ENCODE measurements at places on chromosomes 12 and 14.

DNA sequence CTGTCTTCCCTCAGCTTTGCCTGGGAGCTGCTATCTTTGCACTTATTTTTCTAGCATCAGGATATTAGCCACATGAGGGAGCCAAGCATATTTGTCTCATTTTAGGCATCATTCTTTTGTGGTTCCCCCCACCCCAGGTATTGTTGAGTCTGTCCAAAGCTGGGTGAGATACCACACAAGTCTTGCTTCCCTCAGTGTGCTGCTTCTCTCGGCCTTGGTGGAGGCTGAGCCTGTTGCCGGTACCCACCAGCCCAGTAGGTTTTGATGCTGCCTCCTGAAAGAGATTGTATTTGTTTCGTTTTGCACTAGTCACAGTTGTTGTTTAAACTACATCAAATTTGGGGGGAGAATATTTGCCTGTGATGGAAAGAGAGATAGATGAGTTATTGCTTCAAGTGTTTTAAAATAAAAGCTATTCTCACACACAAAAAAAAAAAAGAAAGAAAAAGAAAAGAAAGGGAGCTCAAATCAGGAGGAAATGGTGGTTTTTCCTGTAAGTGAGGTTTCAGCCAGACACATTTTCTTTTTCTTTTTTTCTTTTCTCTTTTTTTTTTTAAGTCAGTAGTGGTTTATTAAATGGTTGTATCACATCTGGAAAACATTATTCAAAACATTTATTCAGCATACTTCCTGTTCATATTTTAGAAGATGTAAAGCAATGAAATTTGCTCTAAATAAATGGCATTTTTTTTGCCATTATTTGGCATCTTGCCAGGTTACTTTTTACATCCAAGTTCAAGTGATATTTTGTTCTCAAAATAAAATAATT lies 58.5 kb downstream of the SLC4A8 start:
- no peak for DNase-seq

GRCh38 chr12:45732250-45732649 lies 2.7 kb downstream of the ARID2 start:
- DNase-seq, result no peak

- no peak for DNase-seq
These were observed 5.1 kb upstream of the SPATA7 start for GRCh38 chr14:88380405-88380804.

DNA sequence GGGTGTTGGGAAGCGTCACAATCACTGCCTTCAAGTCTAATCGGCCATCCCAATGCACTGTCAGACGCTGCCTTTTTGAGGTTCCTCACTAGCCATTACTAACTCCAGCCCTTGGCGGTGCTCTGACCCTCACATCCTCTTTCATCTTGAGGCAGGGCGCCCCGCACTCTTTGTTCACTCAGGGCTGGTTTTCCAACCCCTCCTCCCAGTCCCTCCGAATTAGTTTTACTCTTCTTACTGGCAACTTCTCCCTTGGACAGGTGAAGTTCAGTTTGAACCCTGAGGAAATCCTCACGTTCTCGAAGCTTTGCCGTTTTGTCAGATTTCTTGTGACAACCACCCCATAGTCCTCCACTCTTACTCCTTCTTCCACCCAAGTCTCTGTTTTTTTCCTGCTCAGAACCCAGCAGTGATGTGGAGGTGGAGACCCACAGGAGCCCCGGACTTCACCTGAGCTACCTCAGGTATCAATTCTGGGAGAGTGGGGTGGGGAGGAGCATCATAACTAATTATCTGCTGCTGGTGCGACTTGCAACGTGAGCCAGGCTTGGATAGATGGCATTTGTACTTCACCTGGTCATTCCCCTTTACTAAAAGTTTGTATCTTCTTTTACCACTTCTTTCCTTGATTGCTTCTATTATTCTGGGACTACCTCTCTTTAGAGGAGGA lies 757 bp downstream of the ZC3H10 start:
- no peak for DNase-seq

DNA sequence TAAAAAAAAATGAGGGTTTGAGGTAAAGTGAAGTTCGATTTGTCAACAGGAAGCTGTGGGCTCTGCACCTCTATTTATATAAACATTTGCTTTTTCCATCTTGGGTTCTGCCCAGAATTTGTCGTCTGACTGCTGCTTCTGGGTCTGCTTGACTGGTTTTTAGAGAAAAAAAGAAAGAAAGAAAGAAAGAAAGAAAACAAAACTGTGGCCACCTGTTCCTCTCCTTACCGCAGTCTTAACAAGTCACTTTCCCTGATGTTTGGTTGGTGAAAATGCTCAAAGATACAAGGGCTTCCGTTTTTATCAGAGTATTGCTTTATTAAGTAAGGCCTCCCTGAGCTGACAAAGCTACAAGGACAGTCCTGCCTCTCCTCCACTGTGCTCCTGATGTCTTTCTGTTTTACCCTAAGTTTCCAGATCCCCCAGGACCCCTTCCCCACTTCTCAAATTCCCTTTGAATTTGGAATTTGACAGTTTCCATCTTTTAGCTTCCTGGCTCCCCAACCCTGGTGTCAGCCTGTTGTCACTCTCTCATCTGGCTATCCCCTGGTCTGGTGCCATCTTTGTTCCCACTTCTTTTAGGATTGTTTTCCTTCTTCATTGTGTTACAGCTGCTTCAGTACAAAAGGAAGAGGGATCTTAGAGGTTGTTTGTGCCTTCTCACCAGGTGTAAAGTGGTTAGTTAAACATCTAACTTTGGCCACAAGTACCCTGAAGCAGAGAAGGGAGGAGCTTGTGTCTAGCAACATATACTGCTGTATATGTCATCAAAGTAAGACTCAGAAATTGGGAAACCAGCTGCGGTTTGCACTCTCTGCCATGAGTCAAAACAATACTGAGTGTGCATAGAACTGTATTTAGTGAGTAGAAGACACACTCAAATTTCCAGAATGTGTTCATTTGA lies 18.0 kb downstream of the MFAP5 start:
- no peak for DNase-seq

- DNase-seq, result no peak
These were observed 6.3 kb downstream of the PPP2R5C start for GRCh38 chr14:101767618-101768362.

DNA sequence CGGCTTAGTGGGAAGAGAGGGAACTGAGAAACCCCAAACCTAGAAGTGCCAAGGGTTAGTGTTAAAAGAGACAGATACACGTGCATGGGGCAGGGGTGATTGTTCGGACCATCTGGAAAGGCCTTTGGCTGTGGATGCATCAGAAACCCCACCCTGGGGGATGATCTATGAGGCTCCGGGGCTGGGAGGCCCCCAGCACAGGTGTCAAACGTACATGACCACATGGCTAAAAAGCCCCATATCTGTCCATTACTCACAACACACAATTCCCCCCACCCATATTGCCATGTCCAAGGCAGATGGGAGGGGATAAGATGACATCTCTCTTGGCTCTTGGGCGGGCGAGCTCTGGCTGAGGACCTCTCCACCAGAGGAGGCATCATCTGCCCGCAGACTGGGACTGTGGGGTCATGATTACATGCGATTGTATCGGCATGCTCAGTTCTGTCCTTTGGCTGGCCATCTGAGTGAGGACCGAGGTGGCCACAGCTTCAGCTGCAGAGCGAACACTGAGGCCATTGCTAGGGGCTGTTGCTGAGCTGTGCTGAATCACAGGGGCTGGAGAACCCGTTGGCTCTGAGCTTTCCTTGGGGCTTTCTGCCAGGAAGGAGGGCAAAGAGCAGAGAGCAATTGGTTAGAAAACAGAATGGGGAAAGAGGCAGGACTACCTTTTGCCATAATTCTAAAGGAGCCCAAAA lies 9.6 kb upstream of the NPFF start:
- no peak for DNase-seq

DNA sequence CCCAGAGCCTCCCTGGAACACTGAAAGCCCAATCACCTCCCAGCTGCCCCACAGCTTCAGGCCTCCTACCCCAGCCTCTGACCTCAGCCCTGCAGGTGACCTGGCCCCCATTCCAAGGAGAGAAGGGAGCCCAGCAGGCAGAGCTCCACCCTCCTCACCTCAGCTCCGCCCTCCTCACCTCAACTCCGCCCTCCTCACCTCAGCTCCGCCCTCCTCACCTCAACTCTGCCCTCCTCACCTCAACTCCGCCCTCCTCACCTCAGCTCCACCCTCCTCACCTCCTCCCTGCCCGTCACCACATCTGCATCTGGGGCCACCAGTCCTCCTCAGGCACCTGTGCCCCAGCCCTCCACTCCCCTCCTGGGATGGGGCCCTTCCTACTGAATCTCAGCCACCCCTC lies 112.2 kb upstream of the SFSWAP start:
- no peak for DNase-seq

DNA sequence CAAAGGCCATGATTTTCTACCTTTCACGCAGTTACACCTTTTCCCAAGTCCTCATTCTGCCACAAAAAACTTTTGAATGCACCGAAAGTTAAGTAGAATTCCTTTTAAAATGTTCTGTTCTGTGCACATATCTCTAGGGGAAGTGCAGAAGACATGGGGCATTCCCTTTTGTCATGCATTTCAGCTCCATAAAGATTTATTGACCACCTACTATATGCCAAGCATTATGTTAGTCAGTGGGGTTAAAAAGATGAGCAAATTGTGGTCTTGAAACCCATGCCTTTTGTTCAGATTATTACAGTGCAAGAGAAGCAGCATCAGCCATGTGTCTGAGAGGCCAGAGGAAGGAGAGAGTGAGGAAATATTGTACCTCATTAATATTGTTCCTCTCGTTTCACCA lies 338.5 kb downstream of the RGS6 start:
- DNase-seq, result no peak

DNA sequence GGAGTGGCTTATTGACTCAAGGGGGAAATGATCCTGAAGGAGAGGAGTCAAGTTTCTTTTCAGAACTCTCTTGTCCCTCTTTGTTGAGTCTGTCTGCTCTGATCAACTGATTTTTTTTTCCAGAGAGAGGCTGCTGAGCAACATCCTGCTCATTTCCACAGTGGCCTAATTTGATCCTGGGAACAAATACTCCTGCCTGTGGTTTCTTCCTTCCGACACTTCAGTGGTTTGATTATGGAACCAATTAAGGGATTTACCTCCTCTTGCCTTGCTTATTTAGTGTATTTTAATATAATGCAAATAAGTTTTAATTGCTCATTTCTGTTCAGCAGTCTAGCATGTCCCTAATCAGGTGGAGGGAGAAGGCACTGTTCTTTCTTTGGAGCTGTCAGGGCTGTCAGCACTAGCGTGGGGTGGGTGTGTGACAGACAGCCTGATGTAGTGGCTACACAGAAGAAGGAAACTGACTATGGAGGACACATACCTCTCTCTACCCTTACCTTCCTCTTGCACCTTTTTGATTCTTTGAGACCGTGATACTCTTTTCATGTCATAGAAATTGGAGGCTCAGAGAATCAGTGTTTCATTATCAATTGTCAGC lies 344.9 kb upstream of the STXBP6 start:
- DNase-seq, result no peak

- DNase-seq, result peak; percentile 12
These were observed 40.6 kb downstream of the SPRING1 start for GRCh38 chr12:116697305-116697704.

DNA sequence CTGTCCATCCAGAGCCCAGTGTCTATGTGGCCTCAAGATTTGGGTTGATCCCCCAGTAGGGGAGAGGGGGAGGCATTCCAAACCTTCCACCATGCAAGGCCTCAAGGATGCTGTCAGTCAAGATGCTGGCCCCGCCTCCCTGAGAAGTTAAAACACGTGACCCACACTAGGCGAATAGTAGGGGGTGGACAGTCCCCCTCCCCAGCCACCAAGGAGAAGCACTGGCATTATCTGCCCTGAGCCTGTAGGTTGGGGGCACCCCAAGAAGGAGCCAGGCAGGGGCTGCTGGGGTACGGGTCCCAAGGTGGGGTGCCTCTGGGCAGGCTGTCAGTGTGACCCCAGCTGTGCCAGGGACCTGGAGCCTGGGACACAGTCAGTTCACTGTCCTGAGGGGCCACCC lies 2.3 kb downstream of the SLC25A29 start:
- DNase-seq, result no peak

DNA sequence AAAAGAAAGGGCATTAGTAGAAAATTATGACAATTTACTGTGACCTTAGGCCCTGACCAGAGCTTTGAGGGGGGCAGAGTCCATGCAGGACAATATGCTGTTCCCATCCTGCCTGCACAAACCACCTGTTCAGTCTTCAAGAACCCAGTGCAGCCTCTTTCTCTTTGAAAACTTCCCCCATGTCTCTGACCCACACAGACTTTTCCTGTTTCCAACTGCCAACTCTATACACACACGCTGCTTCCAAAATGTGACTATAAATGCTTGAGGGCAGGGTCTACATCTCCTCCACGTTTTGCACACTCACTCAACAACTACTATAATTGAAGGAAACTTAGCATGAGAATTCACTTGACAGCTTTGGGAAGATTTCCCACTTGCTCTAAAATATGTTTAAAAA lies 36.6 kb upstream of the SYCP3 start:
- no peak for DNase-seq

DNA sequence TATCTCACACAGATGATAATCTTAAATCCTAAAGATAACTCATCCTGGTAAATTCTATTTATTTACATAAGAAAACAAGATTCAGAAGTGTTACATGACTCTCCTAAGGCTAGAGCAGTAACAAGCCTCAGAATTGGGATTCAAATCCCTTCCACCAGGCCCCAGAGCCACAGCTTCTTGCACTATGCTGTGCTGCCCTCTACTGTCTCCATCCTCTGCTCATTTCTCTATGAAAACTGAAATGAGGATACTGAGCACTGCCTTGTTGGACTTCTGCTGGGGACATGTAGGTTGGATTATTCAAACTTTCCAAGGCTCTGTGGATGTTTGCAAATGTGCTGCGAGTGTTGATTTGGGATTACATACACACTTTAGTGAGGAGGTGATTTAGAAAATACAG lies 23.5 kb upstream of the C12orf50 start:
- DNase-seq, result peak; percentile 26

- no peak for DNase-seq
These were observed 98.0 kb downstream of the ZNF664 start for GRCh38 chr12:124071075-124071443.

DNA sequence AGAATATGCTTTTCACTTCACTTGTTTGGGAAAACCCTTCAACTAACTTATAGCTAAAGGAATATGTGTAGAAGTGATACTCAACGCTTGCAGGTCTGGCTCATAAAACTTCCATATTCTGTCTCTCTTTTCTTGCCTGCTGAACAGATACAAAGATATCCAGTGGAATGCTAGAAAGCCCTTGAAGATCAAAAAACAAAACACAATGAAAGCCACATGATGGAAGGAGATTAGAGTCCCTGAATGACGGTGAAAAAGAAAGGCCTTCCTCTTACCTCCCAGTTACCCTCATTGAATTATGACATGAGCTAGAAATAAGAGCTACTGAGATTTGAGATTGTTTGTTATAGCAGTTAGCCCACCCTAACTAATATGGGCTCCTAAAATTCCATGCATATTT lies 28.2 kb upstream of the NELL2 start:
- no peak for DNase-seq

DNA sequence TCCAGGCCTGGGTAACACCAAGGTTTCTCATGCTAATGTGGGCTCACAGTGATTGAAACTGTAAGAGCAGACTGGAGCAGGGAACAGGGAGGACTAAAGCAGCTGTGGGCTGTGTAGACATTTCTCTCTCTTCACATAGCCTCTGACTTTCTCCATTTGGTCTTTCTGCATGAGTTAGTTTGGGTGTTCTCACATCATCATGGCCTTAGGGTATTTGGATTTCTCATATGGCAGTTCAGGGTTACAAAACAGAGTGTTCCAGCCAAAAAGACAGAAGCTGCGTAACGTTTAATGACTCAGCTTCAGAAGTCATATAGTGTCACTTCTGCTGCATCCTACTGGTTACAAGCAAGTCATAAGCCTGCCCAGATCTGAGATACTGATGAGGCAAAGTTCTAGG lies 52.0 kb upstream of the OSBPL8 start:
- DNase-seq, result no peak

- DNase-seq, result no peak
These were observed 105.1 kb downstream of the RPS29 start for GRCh38 chr14:49480979-49481498.

GRCh38 chr12:50224026-50224692 lies 57.0 kb upstream of the CERS5 start:
- DNase-seq, result no peak
